ENCODE measurements at places on chromosomes 5 and 9.

GRCh38 chr5:179237770-179238627 lies 107.3 kb downstream of the ADAMTS2 start:
- DNase-seq = no peak

DNA sequence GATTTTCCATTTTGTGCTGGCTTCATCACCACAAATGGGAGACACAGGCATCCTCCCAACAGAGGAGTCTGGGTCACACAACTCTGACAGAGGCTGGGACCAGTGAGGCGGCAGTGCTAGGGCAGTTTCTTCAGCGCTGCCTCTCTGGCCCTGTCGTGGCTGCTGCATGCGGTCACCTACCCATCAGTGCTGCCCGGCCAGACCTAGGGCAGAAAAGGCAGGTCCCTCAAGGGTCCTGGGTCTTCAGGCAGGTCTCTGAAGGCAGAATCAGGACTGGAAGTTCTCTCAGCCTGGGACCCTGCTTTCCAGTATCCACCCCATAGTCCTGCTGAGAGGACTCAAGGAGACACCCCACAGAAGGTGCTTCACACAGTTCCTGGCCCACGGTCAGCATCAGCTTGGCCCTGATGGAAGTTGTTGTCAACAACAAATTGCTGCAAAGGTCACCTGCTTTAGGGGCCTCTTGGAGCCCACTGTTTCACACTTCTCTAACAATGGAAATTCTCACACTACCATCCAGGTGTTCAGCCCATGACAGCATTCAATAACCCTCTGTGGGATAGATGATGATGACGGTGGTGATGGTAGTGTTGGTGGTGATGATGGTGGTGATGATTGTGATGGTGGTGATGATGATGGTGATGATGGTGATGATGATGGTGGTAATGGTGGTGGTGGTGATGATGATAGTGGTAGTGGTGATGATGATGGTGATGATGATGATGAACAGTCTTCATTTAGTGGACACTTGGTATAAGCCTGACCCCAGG lies 146.4 kb upstream of the PPP1R26 start:
- no peak for DNase-seq

DNA sequence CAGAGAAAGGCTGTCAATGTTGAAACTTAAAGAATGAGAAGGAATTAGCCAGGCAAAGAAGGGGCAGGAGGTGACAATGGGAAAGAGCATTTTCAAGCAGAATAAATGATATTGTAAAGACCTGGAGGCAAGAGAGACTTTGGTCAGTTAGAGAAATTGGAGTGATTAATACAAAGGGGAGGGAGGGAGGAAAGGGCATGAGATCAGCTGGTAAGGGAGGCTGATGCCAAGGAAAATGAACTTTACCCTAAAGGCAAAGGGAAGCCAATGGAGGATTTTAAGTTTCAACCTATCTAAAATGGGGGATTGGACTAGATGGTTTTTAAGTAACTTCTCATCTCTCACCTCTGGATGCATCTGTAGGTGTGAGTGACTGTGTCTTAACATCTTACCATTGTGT lies 23.3 kb downstream of the C5 start:
- no peak for DNase-seq

GRCh38 chr9:1460143-1460769 lies 410.1 kb downstream of the DMRT2 start:
- DNase-seq = no peak

DNA sequence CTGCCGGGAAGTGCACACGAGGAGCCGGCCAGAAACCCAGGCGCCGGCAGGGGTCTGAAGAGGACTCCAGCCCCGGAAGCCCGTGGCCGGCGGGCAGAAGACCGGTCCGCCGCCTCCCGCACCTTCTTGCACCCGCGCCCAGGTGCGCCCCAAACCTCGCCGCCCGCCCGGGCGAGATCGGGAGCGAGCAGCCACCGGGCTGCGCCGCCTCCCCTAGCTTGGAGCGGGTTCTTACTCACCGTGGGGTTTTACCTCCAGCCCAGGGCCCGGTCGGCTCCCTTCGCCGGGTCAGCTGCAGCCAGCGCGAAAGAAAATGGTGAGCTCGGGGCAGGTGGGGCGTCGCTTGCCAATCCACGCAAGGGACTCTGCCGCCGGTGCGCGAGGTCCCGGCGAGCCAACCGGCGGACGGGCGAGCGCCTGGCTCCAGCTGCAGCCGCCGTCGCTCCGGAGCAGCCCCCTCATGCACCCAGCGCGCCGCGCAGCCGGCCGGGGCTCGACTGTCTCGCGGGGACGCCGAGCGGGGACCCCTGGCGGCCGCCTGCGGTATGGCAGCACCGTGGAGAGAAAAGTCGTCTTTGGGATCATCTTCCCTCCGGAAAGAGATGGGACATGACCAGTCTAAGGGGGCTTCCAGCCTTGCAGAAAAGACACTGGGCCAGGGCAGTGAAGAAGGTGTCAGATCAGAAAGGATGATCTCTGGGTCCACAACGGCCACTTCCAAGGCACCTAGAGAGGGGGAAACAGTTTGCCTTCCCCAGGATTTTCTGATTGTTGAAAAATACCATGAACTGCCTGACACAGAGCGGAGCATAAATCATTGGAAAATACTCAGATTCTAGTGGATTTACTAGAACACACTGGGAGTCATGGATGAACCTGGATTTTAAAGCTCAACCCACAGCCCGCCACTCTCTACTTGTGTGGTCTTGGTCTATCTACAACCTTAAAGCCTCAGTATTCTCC lies at the start of gene MOB3B:
Gene MOB3B, minus strand, starts transcription at position 499 of the 963 bp plus-strand sequence. CDS start 74,264 bp downstream, outside the sequence.
- DNase-seq = peak; percentile 66

GRCh38 chr9:115411516-115411915 lies 293.6 kb upstream of the TNC start:
- DNase-seq = no peak

DNA sequence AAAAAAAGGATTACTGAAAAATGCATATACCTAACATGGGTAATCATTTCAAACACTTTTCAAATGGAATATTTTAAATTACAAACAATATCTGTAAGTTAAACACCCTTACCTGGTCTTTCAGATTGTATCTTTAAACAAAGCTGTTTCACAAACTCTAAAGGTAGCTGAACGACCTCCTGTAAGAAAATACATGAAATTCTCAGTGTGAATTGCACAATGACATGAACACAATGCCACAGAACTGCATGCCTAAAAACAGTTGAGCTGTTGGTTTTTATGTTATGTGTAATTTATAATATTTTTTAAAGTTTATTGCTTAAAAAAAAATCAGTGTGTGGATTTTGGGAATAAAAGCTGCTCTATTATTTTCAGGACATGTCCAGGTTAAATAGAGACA lies 17.5 kb downstream of the IPPK start:
- no peak for DNase-seq
